CD4-positive, alpha-beta T cell treated with Interleukin-21 for 1 hour (primary cell): ENCODE measurements at places on chromosomes 4 and X.

DNA sequence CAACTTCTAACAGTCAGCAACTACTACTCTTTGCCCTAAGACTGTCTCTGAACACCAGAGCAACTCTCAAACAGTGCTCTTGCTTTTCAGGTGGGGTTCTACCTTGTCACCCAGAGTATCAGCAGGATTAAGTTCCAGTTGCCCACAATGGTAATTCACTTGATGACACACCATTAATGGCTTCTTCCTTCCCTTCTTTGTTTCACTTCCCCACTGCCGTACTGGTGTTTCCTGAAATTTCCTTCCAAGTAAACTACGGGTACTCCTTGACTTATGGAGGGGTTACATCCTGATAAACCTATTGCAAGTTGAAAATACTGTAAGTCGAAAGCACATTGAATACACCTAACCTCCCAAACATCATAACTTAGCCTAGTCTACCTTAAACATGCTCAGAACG lies 36.6 kb upstream of the PDK3 start:
- no peak for DNase-seq

GRCh38 chr4:73814679-73815078 lies 21.8 kb upstream of the CXCL6 start:
- DNase-seq, result no peak

DNA sequence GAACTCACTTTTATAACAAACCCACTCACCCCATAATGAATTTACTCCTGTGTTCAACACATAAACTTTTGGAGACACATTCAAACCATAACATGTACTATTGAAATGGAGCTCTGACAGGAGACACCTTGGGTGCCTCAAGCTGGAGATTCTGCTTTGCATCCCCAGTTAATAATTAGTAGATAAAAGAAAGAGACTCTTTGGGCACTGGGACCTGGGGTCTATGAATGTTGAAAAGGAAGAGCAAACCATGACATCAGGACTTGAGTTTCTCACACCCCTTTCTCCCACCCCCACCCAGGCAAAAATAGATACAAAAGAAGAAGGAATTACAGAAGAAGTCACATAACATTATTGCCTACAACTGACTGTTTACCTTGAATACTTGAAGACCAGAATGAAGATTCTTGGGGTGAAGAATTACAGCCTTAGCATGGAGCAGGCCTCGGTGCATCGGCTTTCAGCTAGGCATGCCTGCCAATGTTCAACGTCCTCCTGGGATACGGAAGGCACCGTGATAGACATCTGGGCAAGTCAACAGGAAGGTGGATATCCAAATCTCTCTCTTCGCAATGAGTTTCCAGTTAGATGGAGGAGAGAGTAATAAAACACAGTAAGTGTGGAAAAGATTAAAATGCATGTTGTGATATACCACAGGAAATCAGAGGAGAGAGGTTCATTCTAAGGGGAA lies 316.0 kb downstream of the TRIML1 start:
- no peak for DNase-seq

- no peak for DNase-seq
Measured at GRCh38 chr4:128924951-128925350, 115.5 kb downstream of the JADE1 start.

GRCh38 chrX:68647156-68647957 lies at the start of gene STARD8:
TSS of gene STARD8 (plus strand) at chrX:68647666. CDS start at chrX:68647883, 217 bp downstream.
- DNase-seq, result no peak

GRCh38 chr4:167435786-167436185 lies 201.5 kb upstream of the SPOCK3 start:
- DNase-seq, result no peak

DNA sequence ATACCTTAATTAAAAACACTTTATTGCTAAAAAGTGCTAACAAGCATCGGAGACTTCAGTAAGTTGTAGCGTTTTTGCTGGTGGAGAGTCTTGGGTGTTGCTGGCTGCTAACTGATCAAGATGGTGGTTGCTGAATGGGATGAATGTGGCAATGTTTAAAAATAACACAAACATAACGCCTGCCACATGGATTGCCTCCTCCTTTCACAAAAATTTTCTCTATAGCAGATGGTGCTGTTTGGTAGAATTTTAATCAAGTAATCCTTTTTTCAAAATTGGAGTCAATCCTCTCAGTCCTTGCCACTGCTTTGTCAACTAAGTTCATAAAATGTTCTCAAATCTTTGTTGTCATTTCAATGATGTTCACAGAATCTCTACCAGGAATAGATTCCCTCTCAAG lies 466.8 kb upstream of the TECRL start:
- no peak for DNase-seq

GRCh38 chrX:115260330-115260729 lies 26.4 kb upstream of the LRCH2 start:
- DNase-seq, result no peak

DNA sequence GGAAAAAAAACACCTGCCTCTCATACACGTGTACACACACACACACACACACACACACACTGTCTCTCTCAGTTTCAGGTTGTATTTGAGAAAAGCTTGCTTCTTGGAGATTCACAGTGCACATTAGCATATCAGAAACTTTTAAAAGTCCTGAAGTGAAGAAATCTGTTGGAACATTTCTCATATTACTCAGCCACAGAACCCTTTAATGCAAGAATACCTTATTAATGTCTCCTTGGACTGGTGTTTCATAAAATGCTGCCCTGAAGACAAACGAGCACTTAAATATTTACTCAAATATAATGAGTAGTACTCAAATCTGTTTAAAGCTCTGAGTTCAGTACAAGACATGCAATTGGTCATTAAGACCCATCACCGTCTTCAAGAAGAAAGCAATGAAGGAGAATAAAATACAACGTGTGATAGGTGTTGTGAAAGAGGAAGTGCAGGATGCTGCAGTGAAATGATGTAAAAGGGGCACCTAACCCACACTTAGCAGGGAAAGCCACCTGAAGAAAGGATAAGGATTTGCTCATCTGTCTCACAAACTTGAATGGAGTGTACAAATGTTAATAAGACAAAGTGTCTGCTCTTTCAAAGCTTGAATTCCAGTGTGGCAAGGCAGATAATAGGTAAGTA lies 57.0 kb downstream of the DCLK2 start:
- DNase-seq, result no peak

GRCh38 chr4:184217634-184218033 lies at the start of gene ENPP6:
TSS of gene ENPP6 (minus strand) at chr4:184217873. CDS start at chr4:184217819, 54 bp downstream.
- no peak for DNase-seq

- no peak for DNase-seq
Measured at GRCh38 chrX:125132274-125132673, 187.4 kb upstream of the TEX13C start.

DNA sequence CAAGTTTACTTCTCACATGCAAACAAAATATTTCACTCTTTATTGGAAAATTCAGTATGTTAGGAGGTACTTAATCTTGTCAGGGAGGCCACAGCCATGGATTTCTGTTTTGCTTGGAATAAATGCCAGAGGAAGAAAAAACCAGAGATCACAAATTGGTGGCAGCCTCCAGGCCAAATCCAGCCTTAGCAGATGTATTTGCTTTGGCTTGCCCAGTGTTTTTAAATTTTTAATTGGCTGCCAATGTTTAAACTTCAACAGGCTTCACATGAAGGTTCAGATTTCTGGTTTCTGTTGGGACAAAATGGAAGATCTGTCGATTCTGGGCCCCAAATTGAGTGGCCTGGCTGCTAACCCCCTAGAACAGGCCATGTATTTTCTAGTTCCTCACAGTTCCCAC lies 19.2 kb downstream of the YY2 start:
- no peak for DNase-seq

- DNase-seq, result no peak
Measured at GRCh38 chr4:70838204-70838603, 1.5 kb downstream of the GRSF1 start.

GRCh38 chrX:154090731-154091130 lies 6.8 kb downstream of the MECP2 start:
- DNase-seq, result no peak

GRCh38 chr4:83581411-83582288 lies 45.7 kb downstream of the GPAT3 start:
- DNase-seq, result no peak

GRCh38 chr4:117560329-117560728 lies 474.0 kb upstream of the NDST3 start:
- DNase-seq, result no peak

- no peak for DNase-seq
Measured at GRCh38 chr4:6464842-6465588, 7.4 kb downstream of the PPP2R2C start.

DNA sequence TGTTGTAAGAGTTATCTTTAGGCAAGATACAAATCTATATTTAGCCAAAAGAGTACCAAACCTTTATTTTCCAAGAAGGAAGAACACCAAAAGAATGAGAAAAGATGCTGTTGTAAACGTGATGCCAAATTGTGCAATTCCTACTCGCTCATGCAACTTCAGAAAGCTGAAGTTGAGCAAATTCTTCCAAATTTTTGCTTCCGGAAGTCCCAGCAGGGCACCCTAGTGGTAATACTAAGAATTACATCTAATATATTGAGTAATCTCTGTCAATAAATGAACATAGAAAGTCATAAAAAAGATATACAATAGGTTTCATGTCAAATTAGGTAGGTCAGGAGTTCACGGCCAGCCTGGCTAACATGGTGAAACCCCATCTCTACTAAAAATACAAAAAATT lies 36.0 kb upstream of the SMARCAD1 start:
- no peak for DNase-seq

- no peak for DNase-seq
Measured at GRCh38 chrX:49266523-49267445, 2.3 kb upstream of the FOXP3 start.

GRCh38 chr4:85557016-85557901 lies 82.3 kb downstream of the ARHGAP24 start:
- no peak for DNase-seq

DNA sequence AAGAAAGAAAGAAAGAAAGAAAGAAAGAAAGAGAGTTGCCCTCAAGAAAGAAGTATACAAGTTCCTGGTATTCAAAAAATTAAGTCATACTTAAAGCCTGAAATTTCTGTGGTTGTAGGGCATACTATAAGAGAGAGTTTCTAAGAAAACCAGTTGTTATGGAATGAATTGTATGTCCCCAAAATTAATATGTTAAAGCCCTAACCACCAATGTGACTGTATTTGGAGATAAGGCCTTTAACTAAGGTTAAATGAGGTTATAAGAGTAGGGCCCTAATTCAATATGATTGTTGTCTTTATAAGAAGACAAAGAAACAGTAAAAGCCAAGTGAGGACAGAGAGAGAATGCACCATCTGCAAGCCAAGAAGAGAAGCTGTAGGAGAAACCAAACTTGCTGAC lies 521.1 kb downstream of the CCSER1 start:
- no peak for DNase-seq

DNA sequence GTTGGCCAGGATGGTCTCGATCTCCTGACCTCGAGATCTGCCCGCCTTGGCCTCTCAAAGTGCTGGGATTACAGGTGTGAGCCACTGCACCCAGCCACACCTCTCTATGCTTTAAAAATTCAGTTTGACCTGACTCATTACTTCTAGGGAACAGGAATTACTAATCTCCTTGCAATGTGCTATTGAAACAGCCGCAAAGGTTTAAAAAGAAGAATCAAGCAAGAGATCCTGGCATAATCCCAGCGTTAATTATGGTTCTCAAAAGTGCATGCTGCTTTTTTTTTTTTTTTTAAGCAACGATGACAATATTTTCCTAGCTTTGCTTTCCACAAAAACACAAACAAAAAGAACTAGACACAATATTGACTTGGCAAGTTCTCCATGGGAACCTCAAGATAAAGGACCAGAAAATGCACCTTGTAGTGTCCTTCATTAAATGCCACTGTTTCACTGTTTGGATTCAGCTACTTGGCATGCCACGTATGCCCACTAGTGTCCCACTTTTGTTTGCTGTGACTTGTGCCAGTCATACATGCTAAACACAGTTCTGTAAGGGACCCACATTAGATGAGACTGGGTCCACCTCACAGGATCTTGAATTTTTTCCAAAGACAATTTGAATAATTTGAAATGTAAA lies 112.6 kb upstream of the PPARGC1A start:
- DNase-seq, result no peak

- no peak for DNase-seq
Measured at GRCh38 chrX:47214435-47215077, 3.9 kb upstream of the CDK16 start.

DNA sequence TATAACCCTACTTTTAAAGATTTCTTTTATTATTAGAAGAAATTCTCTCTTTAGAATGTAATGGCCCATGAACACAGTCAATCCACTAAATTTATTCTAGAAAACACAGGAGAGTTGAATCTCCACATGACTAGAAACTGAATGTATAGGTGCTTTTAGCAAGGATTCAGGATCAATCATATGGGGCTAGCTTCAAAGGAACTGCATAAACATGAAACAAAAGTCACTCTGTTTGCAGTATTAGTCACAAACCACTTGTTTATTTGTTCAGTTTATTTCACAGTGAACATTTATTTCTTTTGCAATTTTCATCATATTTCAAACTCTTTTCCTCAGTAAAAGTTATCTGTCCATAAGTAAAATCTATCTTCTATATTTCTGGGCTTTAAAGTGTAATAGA lies 1604.6 kb downstream of the PCDH18 start:
- DNase-seq, result no peak
